ENCODE measurements at places on chromosomes 11 and 22. TPM values are rescaled to one million over a fixed set of nuclear protein-coding genes. Genes with fewer than 3 reads are reported as not detected.

GRCh38 chr22:33070600-33070999, 12.4 kb upstream of the SYN3 start:
- H3K27ac ChIP-seq = no peak overlapping the region
- H3K27me3 ChIP-seq = no peaks in the 10 kb centered on the region
- H3K36me3 ChIP-seq = no peaks in the 10 kb centered on the region
- no peak overlapping the region for H3K4me3 ChIP-seq

DNA sequence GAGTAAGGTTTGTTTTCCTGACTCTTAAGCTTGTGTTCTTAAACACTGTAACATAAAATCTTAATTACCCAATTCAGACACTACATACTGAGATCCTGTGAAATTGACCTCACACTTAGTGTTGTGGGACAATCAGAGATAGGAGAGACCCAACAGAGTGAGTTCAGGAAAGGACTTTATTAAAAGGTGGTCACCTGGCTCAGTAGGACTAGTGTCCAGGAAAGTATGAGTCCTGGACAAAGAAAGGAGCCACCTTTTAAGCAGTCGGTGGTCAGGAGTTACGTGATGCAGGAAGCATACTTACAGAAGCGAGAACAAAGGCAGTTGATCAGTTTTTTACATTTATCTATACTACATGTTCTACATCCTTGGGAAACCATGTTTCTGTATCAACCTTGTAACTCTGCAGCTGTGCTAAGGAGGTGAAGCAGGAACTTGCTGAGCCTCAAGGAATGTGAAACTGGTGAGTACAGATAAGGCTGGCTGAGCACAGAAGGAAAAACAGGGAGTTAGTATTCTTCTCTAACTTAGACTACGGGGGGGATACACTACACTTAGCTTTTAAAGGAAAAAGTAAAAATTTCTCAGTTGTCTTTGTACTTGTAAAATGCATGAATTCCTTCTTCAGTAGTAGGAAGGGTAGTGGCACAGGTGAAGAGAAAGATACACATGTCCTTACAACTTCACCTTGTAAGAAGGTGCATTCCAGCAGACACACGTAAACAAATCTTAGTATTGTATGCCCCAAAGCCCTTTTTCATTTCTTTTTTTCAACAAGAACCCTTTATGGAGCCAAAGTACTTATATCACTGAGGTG, 15.1 kb downstream of the OR51E1 start:
- H3K27me3 ChIP-seq = no peaks in the 10 kb centered on the region
- H3K36me3 ChIP-seq = no peaks in the 10 kb centered on the region
- H3K27ac ChIP-seq = no peak overlapping the region
- DNase-seq = no peak
- no peak overlapping the region for H3K4me3 ChIP-seq

DNA sequence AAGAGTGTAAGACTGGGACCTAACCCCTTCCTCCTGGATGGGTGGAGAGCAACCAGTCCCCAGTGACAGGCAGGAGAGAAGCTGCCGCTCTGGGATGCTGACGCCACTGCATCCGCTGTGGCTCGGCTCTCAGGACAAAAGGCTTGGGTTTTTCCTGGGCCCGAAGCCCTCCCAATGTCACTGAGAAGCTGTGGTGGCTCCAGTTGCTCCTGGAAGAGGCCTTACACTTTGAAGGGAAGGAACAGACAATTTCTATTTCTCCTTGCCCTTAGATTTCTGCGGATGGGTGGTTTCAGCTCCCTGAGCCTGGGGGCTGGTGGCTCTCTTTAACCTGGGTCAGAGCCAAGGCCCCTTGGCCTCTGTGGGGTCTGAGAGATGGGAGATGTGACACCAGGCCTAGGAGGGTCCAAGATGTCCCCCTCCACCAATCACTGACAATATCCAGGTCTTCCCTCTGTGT, 21.4 kb downstream of the TPBGL start:
- H3K4me3 ChIP-seq = no peak overlapping the region
- no peaks in the 10 kb centered on the region for H3K27me3 ChIP-seq
- peaks cover 11% of the 10 kb centered on the region for H3K4me1 ChIP-seq
- no peak overlapping the region for H3K27ac ChIP-seq
- peaks cover 18% of the 10 kb centered on the region for H3K36me3 ChIP-seq

DNA sequence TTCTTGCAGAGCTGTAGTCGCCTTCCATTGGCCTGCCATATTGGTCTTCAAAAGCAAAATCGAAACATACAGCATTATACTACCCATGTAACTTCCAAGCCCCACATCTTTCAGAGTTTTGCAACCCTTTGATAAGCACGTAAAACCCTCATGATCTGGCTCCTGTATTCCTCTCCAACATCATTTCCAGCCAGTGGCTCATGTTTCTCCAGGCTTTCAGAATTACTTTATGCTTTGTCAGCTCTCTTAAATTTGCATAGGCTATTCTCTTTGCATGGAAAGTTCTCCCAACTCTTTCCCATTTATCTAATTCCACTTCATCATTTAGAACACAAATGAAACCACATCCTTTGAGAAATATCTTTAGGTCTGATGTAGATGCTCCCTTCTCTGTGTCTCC, 67.8 kb upstream of the DDI1 start:
- no peaks in the 10 kb centered on the region for H3K4me1 ChIP-seq
- no peaks in the 10 kb centered on the region for H3K27me3 ChIP-seq
- H3K4me3 ChIP-seq = no peak overlapping the region
- H3K36me3 ChIP-seq = no peaks in the 10 kb centered on the region

Gene MYEOV
- 0.39 TPM for total RNA-seq

Gene SYT8
- 0.22 TPM for total RNA-seq

Gene DCHS1
- 29.1 TPM for total RNA-seq

Gene EXPH5
- 8.2 TPM for total RNA-seq

Gene APOC3
- total RNA-seq = not detected

Data from spinal cord (tissue), 10 donors.